Keratinocyte (primary cell): ENCODE measurements at places on chromosomes 1 and 21.
A peak's percentile ranks its signal among the peaks of the same experiment; 100 is the strongest.

- no peak for DNase-seq
Measured at GRCh38 chr1:24162201-24162600, 19.3 kb upstream of the IL22RA1 start.

DNA sequence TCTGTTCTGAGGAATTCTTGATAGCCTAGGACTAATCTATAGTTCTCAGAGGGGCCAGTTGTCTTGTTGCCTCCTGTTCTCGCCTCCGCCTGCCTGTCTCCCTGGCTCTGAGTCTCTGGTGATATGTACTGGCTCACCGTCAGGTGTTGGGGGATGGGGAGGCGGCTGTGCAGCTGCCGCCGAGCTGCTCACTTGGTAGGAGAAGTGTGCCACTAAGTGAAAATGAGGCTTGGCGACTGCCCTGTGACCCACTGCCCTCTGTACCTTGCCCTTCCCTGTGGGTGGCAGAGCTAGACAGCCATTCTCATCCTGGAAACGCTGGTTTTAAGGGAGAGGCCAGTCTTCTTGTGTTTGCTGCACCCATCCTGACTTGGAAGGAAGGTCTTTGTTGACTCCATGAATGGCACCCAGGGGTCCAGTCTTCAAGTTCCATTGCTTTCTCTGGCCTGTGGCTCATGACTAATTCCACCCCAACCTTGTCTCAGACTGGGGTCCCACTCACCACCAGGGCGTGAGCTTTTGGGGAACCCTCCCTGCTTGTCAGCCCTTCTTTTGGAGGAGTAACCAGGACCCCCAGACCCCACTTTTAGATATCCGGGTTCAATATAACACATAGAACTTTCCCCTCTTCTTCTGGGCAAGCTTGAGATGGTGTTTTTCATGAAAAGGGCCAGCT is 120.6 kb downstream of the CACNA1E start:
- DNase-seq, result no peak

DNA sequence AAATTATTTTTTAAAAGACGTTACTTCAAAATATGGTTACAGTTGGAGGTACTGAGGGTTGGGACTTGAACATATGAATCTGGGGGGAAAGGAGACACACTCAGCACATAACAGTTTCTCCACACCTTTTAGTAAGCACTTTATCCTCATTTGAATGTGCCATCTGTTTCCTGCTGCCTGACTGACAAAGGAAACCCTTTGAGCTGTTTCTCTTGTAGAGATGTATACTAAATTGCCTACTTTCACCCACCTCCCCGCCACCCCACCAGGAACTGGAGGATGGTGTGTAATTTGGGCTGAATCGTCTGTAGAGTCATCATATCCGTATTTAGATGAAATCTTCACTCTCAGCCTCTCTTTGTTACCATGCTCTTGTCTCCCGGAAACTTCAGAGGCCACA is 108.1 kb downstream of the KAZN start:
- DNase-seq, result no peak

- no peak for DNase-seq
Measured at GRCh38 chr1:162753998-162754585, 36.4 kb upstream of the HSD17B7 start.

DNA sequence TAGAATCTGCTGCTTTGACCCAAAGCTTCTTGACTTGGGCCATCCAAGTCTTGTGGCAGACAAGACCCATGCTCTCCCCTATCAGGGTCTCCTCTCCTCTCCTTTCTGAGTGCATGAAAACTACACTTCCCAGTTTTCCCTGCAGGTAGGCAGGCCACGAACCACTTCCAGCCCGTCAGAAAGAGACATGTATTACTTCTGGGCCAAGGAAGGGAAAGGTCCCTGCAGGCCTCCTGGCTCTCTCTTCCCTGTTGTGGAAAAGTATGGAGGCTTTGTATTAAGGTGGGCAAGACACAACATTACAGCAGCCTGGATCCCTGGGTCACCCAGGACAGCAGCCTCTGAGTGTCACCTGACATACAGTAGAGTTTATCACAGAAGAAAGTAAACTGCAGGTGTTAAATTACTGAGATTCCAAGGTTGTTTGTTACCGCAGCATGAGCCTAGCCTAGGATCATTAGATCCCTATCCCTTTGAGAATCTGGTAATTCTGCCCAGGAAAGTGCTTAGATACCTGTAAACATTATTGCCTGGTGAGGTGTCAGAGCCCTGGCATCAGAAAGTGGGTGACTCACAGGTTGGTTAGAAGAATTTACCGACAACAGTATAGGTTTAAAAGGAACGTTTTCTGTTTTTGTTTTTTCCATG is 717.3 kb downstream of the MATN1 start:
- peak; percentile 23 for DNase-seq

DNA sequence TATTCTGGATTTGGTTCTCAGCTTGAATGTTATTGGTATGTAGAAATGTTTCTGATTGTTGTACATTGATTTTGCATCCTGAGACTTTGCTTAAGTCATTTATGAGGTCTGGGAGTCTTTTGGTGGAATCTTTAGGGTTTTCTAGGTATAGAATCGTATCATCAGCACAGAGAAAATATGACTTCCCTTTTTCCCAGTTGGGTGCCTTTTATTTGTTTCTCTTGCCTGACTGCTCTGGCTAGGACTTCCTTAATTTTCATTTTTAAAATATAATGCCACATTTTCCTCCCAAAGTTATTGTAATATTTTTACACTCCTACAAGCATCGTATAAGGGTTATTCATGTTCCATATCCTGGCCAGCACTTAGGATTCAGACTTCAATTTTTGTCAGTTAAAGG is 111.1 kb downstream of the FNBP1L start:
- DNase-seq, result no peak

DNA sequence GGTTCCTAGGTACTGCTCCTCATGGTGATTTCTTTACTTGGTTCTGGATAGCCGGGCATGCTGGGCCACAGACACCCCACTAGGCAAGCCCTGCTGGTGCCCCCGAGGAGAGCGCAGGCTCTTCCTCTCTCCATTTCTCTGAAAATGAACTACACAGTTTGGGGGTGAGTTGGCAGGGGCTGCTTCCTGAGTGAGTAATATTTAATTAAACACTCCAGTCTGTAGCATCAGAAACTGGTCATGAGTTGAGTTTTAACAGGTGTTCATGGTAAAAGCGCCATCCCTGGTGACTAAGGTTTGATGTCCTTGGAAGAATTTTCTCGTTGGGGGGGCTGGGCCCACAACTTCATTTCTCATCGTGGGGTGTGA is 1.7 kb downstream of the SPSB1 start:
- DNase-seq, result no peak

- DNase-seq, result no peak
Measured at GRCh38 chr1:97461782-97462181, 459.1 kb downstream of the DPYD start.

DNA sequence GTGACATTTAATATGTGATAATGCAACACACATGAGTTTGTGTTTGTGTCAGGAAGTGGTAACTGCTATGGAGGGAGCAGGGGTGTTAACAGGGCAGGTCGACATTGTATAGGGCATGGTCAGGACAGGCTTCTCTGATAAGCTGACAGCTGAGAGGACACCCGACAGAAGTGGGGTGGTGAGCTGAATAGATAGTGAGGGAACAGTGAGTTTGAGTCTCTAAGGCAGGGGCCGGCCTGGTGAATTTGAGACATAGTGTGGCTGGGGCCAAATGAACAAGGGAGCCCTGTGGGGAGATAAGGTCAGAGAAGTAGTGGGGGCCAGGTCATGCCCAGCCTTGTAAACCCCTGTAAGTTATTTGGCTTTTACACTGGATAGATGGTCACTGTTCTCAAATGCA is 217.4 kb upstream of the KIAA0040 start:
- DNase-seq, result no peak

GRCh38 chr1:208855403-208855802 is 611.2 kb upstream of the PLXNA2 start:
- DNase-seq, result no peak

DNA sequence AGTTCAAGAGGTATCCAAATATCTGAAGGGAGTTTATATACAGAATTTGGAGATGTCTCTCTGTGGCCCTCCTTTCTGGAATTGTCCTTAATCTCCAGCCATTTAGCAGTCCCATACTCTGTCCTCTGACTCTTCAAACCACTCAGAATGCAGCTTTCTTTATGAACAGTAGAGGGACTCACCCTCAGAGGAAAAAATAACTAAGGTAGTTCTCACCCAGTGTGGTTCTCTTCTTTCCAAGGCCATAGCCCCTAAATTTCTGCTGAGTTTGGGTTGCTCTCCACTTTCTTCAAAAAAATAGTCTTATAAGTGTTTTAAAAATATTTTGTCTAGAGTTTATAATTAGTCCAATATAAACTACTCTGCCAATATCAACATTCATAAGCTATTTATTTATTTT is 369.7 kb downstream of the MATN1 start:
- no peak for DNase-seq

DNA sequence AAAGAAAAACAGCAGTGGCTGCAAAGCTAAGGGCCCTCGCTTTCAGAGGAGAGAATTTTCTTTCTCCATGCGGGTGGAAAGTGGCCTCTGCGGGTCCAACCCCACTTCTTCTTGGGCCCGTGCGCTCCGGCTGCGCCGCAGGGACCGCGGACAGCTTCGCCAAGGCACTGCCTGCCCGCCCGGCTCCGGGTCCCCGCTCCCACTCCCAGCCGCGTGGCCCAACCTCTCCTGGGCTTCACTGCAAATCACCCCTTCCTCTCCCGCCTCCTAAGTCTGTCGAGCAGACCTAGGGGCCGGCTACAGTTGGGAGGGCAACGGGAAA is 1.0 kb upstream of the RUNX3 start:
- DNase-seq, result no peak

GRCh38 chr1:234960722-234961455 is 167.7 kb downstream of the TOMM20 start:
- no peak for DNase-seq

GRCh38 chr1:148385371-148386030 is 97.6 kb downstream of the PPIAL4G start:
- DNase-seq, result no peak

GRCh38 chr1:30916296-30916695 is 7.7 kb upstream of the SDC3 start:
- no peak for DNase-seq

DNA sequence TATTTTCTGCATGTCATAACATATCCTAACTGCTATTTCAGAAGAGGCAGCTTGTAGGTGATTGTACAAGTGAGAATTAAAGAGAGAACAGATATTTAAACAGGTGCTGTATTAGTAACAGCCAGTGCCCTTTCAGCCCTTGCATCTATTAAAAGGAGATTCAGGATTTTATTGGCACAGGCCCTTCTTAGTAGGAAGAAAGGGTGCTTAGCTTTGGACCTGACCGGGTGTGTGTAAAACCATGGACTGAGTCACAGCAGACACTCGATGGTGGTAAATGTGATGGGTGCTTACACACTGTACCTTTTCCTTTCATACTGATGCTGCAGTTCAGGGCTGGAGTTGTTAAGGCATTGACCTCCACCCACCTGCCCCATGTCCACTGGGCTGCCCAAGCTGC is 12.7 kb upstream of the CD101 start:
- DNase-seq, result no peak

- DNase-seq, result no peak
Measured at GRCh38 chr1:31717341-31717740, 13.5 kb upstream of the COL16A1 start.

GRCh38 chr1:17434016-17434415 is 5.5 kb downstream of the RCC2 start:
- no peak for DNase-seq

DNA sequence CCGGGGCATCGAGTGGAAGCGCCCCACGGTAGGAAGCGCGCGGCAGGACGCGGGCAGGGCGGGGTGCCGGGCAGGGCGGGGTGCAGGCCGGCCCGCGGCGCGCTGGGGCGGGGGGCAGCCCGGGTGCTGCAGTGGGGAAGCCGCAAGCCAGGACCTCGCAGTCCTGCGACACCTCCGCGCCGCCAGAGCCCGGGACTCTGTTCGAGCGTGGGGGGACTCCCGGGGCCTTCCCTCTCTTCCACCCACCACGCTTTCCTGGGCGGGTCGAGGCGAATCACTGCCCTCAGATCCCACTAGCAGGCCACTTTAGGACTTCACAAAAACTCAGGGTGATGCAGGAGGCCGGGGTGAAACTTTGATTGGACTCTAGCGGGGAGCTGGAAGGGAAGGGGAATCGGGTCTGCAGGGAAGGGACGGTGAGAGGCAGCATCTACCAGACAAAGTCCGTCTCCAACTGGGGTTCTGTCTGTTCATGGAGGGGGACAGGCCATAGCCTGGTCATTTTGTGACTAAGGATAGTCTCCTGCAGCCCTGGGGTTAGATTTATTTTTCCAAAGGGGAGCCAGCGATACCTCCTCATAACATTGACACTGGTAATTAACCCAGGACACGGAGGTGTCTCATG is 623 bp downstream of the CAPN2 start:
- DNase-seq, result no peak

DNA sequence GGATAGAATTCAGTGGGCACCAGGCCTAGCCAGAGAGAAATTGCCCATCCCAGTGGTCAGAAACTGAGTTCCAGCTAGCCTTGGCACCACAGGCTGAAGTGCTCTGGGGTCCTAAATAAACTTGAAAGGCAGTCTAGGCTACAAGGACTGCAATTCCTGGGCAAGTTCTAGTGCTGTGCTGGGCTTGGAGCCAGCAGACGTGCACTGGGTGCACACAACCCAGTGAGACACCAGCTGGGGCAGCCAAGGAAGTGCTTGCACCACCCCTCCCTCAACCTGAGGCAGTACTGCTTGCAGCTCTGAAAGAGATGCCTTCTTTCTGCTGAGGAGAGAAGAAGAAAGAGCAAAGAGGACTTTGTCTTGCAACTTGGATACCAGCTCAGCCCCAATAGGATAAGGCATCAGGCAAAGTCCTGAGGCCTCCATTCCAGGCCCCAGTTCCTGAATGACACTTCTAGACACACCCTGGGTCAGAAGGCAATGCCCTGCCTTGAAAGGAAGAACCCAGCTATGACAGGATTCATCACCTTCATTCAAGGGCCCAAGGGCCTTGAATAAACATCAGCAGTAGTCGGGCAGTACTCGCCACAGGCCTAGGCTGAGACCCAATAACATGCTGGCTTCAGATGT is 55.1 kb downstream of the OVGP1 start:
- DNase-seq, result no peak

DNA sequence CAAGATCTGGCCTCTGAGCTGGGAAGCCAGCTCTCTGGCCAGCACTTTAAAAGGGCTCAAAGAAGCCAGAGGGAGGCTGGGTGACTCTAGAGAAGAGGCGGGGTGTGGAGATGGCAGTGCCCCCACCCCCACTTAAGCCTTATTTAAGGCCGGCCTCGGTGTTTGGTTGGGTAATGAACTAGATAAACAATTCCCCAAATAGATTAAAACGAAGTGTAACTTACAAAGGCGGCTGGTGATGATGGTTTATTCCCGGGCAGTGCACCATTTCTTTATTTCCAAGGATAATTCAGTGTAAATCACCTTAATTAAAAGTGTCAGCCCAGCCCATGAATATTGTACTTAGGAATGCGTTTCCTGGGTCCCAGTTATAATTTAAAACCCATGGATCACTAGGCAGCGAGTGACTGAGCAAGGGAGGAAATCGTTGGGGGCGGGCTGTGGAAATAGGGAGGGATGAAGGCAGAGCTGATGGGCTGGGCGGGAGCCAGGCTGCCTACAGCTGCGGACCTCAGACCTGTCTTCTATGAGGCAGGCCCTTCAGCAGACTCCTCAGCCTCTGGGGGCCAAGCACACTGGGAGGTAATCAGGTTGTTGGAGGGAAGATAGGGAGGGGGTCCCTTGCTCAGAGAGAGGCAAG is 54.9 kb downstream of the TMEM53 start:
- DNase-seq, result no peak

- DNase-seq, result no peak
Measured at GRCh38 chr1:171743081-171743870, 1.4 kb upstream of the VAMP4 start.
